ENCODE measurements at places on chromosomes 2 and 18.

GRCh38 chr2:164568317-164568716 is 53.0 kb downstream of the GRB14 start:
- no peak for DNase-seq

- no peak for DNase-seq
Observed at GRCh38 chr18:42048158-42048557, 93.1 kb downstream of the PIK3C3 start.

DNA sequence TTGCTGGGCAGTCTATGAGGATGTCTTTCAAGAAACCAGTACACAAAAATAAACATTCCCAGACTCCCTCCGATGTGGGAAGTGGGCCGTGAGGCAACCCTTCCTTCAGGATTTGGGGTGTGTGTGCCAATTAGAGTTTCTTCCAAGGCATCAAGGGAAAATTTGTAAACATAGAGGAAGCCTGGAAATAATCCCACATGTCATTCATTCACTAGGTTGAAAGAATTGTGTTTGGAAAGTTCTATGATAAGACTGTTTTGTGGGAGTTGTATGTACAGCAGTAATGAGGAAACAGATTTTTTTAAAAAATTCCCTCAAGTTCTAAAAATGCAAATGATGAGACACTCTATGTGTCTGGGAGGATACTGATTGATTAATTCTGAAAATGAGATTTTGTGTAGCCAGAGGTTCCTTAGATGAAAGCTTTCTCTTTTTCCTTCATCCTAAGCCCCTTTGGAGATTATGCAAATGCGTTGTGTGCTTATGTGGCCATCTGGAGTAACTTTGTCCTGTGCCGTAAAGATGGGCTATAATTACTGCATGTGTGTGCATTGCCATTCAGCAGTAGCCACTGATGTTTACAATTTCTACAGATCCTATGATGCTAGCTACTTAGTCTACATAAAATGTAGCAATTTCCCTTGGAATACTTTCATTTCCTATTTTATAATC is 107.8 kb upstream of the TPO start:
- DNase-seq = no peak

DNA sequence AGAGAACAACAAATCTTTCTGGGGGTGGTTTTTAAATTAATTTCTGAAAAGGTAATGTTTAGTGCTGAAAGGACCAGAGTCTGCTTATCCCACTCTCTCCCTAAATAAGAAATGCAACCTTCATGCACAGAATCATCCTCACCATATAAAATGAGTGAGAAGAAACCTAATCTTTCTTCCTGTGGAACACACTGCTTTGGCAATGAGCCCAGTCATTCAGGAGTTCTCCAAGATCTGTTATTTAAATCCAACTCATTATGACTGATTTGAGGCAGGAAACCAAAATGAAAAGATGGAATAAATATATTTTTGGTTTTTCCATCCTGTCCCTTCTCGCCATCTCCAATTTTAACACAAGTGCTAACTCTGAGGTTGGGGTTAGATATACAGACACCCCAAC is 228.3 kb downstream of the SRBD1 start:
- DNase-seq = no peak

- DNase-seq = no peak
Observed at GRCh38 chr2:196291873-196292800, 120.8 kb upstream of the STK17B start.

DNA sequence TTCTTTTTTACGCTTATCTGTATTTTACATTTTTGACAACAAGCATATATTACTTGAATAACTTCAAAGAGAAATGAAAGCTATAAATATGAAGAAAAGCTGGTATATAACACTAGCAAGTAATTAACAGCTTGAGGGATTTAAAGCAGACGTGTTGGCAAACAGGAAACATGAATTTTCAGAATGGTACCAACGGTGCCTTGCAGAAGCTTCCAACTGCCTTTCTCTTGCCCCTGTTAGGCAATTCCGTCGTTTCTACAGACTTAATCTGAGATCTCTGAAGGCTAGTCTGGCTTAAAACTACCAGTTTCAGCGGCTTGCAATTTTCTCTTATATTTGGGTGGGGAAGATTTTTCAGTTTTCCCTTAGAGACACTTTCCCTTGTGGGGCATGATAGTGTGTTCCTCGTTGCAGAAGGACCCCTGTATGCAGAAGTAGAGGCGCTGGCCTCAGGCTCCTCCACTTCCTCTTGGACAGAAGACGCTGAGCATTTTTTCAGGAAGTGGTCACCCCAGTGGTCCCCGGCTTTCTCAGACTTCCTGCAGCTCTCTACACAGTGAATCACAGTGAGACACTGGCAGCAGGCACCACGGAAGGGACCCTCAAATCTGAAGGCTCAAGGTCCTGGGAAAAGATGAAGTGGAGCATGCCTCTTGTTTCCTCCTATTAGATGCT is 56.2 kb upstream of the SLC16A14 start:
- no peak for DNase-seq

DNA sequence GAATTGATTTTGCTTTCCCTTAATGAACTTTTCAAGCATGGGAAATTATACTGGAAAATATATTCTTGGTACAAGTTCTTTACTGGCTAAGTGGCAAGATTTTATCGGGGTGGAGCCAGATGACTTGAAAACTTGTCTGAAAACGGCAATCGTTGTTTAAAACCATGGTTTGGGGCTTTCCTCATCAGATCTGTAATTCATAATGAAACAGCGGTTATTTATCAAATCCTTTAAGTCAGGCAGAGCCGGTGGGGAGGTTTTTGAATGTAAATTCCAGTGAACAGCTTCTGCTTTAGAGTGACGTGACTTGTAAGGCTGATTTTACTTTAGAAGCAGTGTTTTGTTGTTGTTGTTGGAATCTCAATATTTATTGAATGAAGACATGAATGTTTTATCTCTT is 2.6 kb downstream of the SEC11C start:
- no peak for DNase-seq

DNA sequence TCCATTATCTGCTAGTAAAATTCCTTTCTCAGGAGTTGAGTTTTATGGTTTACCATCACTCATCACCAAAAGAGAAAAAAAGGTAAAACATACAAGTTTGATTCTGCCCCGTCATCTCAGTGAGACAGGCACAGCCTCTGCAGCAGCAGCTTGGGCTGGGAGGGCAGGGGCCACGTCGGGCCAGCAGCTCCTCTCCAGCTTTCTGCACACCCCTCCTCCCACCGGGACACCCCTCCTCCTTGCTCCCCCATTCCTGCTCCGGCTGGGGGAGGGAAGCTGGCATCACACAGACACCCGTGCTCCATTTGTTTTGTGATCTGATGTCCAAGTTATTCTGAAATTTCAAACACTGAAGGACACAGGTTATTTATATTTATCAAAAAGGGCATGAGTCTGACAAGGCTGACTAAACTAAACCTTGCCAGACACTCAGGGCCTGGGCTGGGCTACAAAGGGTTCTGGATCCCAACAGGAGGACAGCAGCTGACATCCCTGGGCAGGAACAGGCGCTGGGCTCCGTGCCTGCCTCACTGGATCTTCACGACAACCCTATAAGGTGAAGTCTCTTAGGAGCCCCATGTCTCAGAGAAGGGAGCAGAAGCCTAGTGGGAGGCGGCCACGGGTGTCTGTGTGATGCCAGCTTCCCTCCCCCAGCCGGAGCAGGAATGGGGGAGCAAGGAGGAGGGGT is 71.4 kb downstream of the HDAC4 start:
- DNase-seq = no peak

DNA sequence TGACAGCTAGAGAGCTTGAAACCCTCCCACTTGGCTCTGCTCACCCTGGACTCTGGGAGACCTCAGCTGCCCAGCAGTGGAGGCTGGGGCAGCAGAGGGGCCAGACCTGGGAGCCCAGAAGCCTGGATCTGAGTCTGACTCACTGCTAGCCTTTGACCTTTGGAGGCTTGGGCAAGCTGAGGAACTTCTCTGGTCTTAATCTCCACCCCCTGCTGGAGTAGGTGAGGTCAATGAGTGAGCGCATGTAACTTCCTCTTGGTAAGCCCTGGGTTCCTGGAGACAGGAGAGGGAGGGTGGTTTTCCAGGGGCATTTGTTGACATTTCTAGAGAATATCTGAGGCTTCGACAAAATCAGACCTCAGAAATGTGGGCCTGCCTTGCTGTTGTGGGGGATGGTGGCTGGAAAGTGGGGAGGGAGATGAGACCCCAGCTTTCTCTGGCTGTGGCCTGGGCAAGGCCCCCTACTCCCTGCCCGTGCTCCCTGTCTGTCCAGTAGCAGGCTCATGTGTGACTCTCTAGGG is 73.0 kb upstream of the YWHAQ start:
- no peak for DNase-seq

GRCh38 chr2:230664128-230664527 is 48.5 kb upstream of the CAB39 start:
- DNase-seq = no peak
